ENCODE measurements at places on chromosomes 3 and 15.

- DNase-seq, result no peak
Measured at GRCh38 chr15:87197981-87198380, 1058.6 kb downstream of the NTRK3 start.

GRCh38 chr3:31948280-31948679, 32.8 kb downstream of the OSBPL10 start:
- DNase-seq, result no peak

GRCh38 chr15:62607643-62608042, 434.9 kb upstream of the TPM1 start:
- no peak for DNase-seq

DNA sequence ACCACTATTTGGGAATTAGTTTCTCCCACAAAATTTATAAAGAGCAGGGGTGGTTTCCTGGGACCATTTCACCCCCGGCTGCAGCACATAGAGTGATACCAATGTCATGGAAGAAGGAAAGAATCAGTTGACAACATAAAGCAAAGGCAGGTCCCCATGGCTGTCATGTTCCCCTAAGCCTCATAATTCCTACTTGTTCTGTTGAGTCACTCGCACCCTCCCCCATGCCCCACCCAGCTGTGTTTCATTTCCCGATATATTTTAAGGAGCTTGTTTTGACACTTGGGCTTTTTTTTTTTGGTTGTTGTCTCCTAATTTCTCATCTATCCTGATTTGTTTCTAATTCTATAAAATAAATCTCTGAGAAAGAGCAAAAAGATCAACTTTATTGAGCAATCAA, 24.9 kb downstream of the ERC2 start:
- no peak for DNase-seq

GRCh38 chr3:152350776-152351175, 82.0 kb downstream of the MBNL1 start:
- DNase-seq, result no peak

- DNase-seq, result no peak
Measured at GRCh38 chr3:101941318-101942040, 92.2 kb downstream of the NFKBIZ start.

- no peak for DNase-seq
Measured at GRCh38 chr3:129278966-129279906, 566 bp downstream of the HMCES start.

DNA sequence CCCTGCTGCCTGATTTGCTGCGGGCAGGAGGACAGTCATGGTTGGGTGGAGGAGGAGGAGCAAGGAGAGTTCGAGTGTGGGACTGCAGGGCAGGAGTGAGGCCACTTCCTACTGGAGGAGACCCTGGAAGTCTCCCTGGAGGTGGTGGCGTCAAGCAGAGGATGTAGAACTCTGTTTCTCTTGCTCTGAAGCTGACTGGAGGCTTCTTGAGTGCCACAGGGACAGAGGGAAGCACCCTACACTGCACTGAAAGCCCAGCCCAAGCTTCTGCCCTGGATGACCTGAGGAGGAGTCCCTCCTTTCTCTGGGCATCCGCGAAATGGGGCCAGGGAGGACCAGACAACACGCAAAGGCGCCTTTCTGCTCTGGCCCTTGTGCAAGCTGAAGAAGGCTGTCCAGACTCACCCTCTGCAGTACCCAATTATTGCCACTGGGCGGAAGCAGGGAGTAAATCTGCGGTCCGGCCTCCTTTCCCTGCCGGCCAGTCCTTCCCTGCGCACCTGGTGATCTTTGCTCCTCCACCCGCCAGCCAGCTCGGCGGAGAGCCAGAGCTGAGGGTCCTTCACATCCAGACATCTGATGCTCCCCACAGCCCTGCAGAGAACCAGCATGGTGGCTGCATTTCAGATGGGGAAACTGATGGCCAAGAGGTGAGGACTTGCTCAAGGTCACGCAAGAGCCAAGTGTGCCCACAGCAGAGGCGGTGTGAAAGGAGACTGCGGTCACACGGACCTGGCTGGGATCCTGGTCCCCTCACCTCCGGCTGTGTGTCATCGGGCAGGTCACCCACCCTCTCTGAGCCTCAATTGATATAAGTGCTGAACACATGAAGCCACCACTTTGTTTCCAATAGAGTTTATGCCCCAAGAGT, 207.1 kb downstream of the TBC1D2B start:
- DNase-seq, result no peak

GRCh38 chr15:38470816-38471215, 16.9 kb downstream of the FAM98B start:
- no peak for DNase-seq

GRCh38 chr3:89635137-89635536, 527.7 kb downstream of the EPHA3 start:
- no peak for DNase-seq

DNA sequence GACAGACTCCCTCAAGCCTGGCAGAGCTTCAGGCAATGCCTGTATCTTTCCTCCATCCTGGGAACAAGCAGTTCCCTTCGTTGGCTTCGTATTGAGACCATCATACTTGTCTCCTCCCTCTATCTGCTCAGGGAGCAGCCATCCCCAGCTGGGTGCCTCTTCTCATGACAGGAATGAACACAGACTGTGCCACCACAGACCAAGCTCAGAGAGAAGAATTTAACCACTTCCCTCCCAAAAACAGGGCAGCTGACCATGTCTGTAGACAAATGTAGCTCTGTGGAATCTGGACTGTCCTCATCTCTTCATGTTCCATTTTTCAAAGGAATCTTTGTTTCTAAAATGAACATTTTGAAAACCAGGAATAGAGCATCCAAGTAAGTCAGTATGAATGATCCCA, 245.4 kb downstream of the ERC2 start:
- DNase-seq, result no peak

- DNase-seq, result peak; percentile 90
Measured at GRCh38 chr3:64462203-64462602, 225.6 kb downstream of the ADAMTS9 start.

DNA sequence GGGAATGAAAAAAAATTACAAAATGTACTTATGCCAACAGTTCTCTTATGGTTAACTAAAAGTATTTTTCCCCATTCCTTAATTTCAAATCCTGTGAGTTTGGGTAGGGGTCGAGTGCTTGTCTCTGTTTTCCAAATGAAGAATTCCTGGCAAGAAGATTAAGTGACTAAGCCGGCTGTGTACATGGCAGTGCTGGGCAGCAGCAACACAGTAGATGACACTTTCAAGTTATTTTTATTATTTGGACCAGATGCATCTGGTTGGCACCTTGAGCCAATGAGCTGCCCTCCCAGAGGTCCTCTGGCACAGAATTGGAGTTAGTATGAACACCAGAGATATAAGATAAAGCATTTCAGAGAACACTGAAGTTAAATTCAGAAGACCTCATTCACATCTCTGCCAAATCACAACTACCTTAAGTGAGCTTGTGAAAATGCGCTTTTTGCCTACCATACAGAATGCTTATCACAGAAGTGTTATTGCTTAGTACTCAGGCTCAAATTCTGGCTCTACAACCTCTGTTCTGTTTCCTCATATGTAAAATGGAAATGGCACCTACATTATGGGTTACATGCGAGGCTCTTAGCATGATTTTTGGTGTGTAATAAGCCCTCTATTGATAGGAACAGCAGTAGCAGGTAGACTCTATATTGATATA, 256.9 kb downstream of the UBE2E2 start:
- DNase-seq, result no peak

DNA sequence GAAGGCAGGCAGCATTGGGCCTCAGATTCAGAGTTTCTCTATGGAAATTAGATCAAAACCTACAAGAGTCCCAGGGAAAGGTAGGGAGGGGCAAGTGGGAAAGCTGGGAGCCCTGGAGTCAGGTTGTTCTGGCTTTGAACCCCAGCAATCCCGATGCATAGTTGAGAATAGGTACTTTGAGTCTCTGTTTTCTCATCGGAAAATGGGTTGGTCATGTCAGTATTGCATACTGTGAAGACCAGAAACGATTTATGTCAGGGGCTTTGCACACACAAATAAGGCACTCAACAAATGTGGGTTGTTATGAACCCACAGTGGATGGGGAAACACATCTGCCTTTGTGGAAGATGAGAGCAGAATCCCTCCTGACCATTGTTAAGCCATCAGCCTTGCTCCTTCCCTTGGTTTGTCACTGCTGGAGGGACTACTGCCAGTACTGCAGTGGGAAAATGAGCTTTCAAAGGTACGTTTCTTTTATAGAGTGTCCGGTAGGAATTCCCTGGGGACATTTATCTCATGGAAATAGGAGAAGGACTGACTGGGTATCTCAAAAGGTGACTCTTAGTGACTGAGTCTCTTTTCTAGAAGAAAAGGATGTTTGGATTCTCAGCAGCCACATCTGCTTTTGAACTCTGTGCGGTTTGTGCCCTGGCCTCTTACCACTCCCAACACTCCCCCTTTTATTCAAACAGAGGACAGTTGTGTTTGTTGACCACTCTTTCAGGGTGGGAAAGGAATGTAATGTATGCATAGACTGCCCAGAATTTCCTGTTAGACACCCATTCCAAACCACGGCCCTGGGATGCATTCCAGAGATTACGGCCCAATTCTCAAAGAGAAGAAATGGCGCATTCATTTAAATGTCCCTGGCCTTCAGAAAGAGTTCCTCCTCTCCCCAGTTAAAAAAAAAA, 54.6 kb upstream of the VILL start:
- DNase-seq, result peak; percentile 92

DNA sequence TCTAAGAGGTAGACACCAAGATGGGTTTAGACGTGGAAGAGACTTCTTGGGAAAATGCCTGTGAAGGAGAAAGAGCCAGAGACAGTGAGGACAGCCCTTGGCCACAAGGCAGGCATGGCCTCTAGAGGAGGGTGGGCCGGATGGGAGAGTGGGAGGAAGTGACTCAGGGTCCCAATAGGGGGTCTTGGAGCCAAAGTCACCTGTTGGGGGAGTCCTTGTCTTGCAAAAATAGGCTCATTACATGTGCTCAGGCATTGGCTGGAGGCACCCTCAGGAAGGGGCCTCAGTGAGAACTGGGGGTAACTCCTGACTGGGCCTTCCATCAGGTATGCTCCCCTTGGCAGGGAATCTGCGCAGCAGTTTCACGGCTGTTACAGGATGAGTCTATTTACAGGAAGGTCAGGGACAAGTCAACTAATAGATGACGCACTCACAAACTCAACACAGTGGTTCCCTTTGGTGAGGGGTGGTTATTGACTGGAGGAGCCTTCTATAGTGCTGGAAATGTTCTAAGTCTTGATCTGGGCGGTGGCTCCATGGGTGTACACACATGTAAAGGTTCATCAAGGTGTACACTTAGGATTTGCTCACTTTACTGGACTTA, 259.6 kb downstream of the XXYLT1 start:
- no peak for DNase-seq

- no peak for DNase-seq
Measured at GRCh38 chr3:14765060-14765400, 53.7 kb upstream of the FGD5 start.

GRCh38 chr15:100284191-100284590, 57.6 kb downstream of the ADAMTS17 start:
- no peak for DNase-seq

DNA sequence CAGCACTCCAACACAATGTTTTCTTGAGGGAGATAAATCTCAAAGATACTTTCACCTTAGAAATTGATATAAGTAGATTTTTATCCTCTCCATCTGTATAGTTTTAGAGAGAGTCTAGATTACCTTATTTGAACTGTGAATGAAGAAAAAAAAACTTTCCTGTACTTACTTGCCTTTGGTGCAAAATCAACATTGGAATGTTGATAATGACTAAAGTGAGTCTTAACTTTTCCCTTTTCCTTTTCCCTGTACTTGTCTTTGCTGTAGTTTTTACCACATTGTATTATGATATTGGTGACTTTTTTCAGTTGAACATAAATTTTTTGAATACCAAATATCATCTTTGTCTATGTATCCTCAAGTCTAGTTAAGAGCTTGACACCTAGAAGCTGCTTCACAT, 6.7 kb downstream of the ALCAM start:
- DNase-seq, result no peak

DNA sequence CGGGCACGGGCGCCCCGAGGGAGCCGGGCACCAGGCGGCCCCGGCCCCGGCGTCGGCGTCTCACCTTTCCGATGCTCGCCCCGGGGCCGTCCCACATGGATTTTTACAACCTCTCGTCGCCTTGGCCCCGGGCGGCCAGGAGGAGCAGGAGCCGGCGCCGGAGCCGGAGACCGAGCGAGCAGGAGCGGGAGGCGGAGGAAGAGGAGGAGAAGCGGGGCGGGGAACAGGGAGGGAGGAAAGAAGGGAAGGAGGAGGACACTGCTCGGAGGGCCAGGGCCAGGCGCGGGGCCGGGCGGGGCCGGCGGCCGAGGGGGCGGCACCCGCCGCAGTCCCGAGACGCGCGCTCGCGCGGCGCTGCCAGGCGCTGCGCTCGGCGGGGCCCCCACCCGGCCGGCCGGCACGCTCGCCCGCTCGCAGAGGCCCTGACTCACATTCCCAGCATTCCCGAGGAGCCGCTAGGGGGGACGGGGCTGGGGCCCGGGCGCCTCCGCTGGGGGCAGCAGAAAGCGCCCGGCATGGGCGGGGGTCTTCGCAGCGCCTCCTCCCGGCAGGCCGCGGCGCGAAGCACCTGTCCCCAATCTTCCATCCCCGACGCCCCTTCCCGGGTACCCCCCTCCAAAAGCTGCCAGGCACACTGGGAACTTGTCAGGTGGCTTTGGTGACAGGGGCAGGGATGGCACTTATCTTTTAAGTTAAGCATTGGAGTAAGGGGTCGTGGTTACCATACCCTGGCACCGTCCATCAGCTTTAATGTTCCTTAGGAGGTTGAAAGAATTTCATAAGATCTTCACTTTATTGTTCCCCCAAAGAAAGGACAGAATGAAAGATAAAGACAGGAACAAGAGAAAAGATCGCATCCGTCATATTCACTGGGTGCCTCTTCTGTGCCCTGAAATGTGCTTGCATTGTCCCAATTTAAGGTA, at the start of gene ERC2:
ERC2 (minus strand) TSS at position 284 of the 923 bp plus-strand sequence.
- DNase-seq, result peak; percentile 4

GRCh38 chr3:19248767-19249166, 100.5 kb downstream of the KCNH8 start:
- DNase-seq, result no peak

DNA sequence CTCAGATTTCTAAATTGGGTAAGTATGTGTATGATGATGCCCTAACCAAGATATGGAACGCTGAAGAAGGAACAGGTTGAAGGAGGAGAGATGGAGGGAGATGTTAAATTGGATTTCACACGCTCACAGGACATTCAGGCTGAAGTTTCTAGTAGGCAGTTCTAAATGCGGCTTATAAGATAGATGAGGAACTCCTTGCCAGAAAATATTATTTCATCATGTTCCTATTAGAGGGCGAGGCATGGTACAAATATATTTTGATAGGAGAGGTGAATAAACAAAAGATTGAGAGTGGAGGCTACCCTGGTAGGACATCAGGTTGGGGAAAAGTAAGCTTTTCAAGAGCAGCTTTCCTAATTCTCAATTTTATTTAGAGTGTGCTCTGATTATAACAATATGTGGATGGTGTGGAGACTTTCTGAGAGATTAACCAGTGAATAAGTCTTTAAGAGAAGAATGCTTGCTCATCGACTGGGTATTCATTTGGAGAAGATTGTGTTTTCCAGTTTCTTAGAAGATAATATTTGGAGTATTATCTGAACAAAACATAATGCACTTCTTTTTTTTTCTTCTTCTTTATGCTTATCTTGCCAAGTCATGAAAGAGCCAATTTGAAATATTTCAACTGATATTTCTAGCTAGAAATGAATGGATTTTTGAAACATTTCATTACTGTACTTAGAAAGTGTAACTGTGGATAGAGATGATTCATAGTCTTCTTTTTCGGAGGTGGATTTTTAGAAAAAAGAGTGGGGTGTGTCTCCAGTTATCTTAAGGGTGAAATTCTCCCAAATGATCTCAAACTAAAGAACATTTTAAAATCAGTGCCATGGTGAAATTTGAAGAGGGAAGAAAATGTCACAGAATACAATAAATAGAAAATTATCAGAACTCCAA, 88.5 kb downstream of the B3GALNT1 start:
- DNase-seq, result no peak
